ENCODE measurements at places on chromosomes 16 and 17.

- no peak for DNase-seq
Observed at GRCh38 chr17:807523-808294, 25.6 kb downstream of the MRM3 start.

DNA sequence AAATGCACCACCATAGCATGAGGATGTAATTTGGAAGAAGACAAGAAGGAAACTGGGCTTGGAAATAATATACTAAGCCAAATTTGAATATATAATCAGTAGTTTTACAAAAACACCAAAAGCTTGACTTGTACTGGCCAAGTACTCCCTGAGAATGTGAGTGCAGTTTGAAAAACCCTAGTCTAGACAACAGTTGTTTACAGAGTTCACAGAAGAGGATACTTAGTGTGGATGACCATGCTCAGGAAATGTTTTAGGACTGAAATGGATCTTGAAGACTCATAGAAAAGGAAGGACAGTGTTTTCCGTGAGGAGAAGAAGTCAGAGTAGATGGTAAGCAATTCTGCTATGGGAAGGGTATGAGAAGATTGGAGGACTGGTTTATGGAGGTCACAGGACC lies 1.9 kb upstream of the CDYL2 start:
- no peak for DNase-seq

GRCh38 chr17:76677406-76677805 lies 33.4 kb downstream of the MXRA7 start:
- no peak for DNase-seq

DNA sequence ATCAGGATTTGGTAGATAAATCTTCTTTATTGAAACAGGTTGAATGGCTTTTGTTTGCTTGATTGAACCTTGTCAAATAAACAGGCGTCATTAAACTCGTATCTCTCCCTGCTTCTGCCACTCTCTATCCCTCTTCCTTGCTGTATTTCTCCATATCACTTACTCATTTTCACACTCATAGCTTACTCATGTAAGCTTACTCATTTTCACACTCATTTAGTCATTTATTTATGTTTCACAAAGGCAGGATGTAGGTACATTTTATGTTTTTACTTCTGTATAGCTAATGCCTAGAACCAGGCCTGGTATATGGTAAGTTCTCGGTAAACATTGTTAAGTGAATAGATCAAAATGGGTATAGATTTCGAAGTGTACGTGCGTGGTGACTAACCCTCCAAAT lies 450.0 kb downstream of the PMP22 start:
- DNase-seq = no peak

- DNase-seq = no peak
Observed at GRCh38 chr17:70136131-70136530, 33.2 kb upstream of the KCNJ2 start.

DNA sequence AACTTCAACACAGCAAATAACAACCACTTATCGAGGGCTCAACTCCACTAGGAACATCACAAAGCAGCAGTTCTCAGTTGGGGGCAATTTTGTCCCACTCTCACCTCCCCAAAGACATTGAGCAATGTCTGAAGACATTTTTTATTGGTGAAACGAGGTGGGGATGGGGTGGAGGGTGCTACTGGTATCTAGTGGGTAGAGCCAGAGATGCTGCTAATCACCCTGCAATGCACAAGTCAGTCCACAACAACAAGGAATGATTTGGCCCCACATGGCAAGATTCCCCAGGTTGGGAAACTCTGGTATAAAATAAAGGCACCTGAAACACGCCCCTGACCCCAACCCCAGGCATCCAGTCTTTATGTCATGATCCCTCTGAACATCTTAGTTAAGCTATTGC lies 33.3 kb downstream of the TLE7 start:
- DNase-seq = no peak

- no peak for DNase-seq
Observed at GRCh38 chr17:80938556-80938955, 53.1 kb upstream of the CHMP6 start.

DNA sequence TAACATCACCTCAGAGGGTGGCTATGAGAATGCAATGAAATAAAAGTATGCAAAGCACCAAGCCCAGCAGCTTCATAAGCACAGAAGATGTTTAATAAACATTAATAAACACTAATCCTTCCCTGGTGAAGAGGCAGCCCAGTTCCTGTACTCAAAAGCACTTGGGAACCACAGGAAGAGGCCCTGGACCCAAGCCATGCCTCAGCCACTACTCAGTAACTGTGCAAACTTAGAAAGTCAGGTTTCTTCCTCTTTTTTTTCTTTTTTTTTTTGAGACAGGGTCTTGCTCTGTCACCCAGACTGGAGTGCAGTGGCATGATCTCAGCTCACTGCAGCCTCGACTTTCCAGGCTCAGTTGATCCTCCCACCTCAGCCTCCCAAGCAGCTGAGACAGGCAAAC lies 5.3 kb downstream of the ARHGAP17 start:
- no peak for DNase-seq

GRCh38 chr16:84368308-84368996 lies at the start of gene ATP2C2:
TSS of gene ATP2C2 (plus strand) at chr16:84368538. CDS start at chr16:84368616, 78 bp downstream.
- peak; percentile 74 for DNase-seq

DNA sequence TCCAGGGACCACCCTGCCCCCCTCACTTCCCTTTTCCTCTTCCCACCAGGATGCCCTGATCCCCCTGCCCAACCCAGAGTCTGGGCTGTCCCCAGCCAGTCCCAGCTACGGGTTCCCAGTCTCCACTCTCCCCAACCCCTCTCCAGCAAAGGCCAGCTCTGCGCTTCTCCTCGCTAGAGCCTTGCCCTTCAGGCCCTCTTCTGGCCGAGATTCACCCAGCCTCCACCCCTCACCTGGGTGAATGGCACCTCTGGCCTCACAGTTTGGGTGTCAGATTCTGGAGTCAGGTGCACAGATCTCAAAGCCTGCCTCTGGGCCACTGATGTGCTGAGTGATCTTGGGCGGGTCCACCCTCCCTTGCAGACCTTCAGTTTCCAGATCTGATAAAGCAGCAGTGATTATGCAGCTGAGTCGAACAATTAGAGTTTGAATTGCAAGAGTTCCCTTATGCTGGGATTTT lies 185.6 kb upstream of the TNRC6C start:
- DNase-seq = no peak

GRCh38 chr16:53583401-53583800 lies 80.4 kb upstream of the AKTIP start:
- no peak for DNase-seq

DNA sequence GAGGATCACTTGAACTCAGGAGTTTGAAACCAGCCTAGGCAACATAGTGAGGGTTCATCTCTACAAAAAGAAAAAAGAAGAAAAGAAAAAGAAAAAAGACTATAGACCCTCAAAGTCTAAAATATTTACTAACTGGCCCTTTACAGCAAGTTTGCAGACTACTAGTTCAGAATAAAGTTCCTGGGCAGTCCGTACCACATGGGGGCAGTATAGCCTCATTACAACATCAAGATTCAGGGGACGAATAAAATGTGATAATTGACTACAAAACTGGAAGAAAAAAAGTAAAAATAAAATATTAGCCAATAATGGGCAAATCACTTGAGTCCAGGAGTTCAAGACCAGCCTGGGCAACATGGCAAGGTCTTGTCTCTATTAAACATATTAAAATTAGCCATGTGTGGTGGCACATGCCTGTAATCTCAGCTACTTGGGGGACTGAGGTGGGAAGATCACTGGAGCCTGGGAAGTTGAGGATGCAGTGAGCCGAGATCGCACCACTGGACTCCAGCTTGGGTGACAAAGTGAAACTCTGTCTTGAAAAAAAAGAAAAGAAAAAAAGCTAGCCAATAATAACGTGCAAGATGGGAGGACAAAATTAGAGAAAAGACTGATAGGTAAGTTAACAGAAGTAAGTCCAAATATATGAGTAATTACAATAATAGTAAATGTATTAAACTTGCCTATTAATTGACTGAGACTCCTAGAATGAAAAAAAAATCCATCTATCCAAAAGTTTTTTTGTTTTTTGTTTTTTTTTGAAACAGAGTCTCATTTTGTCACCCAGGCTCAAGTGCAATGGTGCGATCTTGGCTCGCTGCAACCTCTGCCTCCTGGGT lies 129.4 kb upstream of the SEC14L1 start:
- DNase-seq = no peak

- no peak for DNase-seq
Observed at GRCh38 chr16:7990626-7991260, 599.6 kb downstream of the TMEM114 start.

DNA sequence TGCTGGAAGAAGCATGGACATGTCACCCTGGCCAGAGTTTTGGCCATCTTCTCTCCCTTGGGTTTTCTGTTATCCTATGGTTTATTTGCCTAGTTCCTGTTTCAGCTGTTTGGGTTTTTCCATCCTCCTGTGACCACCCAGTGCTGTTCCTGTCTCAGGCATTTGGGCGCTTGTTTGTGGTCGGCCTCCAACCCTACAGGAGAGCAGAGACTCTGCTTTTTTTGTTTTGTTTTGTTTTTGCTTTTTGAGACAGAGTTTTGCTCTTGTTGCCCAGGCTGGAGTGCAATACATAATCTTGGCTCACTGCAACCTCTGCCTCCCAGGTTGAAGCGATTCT lies 3.3 kb upstream of the ZC3H7A start:
- no peak for DNase-seq

GRCh38 chr17:68468788-68469187 lies 11.5 kb upstream of the WIPI1 start:
- DNase-seq = no peak

DNA sequence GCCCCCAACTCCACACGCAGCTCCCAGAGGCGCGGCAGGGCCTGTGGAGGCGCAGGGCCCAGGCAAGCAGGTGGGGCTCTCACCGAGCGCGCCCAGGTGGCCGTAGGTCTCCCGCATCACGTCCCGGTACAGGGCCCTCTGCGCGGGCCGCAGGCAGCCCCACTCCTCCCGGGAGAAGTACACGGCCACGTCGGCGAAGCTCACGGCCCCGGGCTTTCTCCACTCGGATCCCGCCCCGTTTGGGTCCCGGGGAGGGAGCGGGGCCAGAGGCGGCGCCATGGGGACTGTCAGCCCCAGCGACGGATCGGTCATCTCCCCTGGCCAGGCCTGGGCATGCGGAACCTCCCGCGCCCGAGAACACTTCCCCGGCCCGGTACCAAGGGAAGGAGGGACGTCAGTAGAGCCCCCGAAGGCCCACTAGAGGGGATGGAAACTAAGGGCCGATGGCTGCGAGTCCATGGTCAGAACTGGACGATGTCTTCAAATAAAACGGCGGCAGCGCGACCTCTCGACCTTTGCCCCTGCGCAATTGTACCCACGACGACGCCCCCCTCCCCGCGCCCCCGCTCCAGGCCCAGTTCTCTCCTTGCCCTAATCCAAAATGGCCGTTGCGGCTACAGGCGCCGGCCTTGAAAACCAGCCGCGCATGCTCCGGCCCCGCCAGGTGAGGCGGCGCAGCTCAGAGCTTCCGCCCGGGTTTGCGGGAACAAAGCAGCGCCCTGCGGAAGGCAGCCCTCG lies at the start of gene ZNF747:
ZNF747 (minus strand) TSS at position 491 of the 738 bp plus-strand sequence; CDS start at position 312, 179 bp downstream.
- DNase-seq = peak; percentile 76

GRCh38 chr17:42329025-42329976 lies 41.0 kb downstream of the STAT5A start:
- DNase-seq = no peak

DNA sequence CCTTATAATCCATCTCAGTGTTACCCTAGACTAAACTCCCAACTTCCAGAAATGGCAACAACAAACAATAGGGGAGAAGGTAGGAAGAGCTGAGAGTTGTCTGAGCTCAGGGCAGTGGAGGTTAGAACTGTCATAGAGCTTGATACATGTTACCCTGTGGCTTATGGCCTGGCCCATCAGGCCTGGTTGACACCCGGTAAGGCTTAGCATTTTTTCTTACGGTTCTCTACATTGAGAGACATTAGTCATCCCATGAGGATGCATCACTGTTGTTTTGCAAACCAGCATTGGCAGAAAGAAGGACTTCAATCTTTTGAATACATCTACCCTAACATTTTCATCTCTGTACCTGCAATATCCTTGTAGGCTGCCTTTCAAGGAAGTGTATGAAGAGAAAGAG lies 226.6 kb downstream of the PHKB start:
- DNase-seq = no peak

DNA sequence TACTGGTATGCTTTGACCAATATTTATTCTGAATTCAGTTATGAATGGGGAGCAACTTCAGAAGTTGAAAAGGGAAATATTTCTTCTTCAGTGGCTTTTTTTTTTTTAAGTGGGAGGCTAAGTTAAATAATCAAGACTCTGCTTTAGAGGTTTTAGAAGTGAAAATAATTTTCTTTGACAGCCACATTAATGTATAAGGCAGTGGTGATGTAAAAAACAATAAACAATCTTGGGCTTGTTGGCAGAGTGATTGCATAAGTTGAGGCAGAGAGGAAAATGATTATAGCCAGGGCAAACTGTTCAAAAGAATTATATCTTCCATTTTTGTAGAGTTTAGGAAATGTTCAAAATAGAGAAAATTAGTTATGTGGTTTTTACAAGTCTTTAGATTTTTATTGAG lies 5.4 kb upstream of the KRT12 start:
- no peak for DNase-seq

DNA sequence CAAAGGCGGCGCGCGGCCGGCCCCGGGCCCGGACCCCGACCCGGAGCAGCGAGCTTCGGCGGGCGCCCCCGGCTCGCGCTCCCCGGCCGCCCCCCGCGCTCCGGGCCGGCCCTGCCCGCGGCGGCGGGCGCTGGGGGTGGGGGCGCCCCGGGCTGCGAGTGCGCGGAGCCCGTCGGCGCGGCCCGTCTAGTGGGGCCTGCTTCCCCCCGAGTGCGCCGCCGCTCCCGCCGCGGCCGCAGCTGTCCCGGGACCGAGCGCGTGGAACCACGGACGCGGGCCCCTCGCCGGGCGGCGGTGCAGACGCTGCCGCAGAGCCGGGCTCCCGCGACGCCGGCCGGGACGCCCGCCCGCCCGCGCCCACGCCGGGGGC lies 308 bp downstream of the ADCY9 start:
- DNase-seq = no peak

All from progenitor cell of endocrine pancreas (in vitro differentiated cells).